ENCODE measurements at places on chromosomes 12 and 14.
A peak's percentile ranks its signal among the peaks of the same experiment; 100 is the strongest.

- no peak for DNase-seq
Observed at GRCh38 chr12:138898-139534, 72.4 kb downstream of the IQSEC3 start.

- DNase-seq: no peak
Observed at GRCh38 chr12:105347499-105347898, 17.0 kb downstream of the C12orf75 start.

- DNase-seq: no peak
Observed at GRCh38 chr14:60396718-60397343, 89.0 kb downstream of the C14orf39 start.

DNA sequence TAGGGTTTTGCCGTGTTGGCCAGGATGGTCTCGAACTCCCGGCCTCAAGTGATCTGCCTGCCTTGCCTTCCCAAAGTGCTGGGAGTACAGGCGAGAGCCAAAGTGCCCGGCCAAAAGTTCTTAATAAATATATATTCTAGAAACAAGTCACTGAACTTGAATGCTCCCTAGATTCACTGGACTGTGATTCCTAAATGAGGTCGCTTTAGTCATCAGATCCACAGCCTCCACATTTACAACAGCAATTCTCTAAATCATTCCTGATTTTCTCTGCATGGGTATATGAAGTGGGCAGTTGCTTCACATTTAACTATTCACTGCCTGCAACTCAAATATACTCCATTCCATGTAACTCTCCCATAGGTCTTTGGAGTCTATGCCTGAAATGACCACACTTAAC, 813.0 kb downstream of the GALC start:
- DNase-seq: no peak

GRCh38 chr14:71497645-71498086, 434.6 kb upstream of the RGS6 start:
- DNase-seq: no peak

DNA sequence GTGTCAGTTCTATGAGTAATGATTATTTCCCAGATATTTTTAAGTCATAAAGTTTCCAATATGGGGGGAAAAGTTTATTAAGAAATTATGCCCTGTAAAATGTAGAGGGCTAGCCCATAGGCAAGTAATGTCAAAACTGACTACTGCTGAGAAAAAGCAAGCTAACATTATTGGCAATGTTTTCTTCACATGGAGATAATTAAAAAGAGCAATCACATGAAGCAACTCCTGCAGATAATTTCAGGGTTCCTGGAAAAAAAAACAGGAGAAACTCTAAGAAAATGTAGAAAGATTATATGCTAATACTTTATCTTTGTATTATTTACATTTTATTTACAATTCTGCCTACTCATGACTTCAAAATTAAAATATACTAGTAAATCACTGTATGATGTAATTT, 39.8 kb downstream of the PPP1R12A start:
- no peak for DNase-seq

- no peak for DNase-seq
Observed at GRCh38 chr14:100708425-100709288, 18.0 kb upstream of the DLK1 start.

DNA sequence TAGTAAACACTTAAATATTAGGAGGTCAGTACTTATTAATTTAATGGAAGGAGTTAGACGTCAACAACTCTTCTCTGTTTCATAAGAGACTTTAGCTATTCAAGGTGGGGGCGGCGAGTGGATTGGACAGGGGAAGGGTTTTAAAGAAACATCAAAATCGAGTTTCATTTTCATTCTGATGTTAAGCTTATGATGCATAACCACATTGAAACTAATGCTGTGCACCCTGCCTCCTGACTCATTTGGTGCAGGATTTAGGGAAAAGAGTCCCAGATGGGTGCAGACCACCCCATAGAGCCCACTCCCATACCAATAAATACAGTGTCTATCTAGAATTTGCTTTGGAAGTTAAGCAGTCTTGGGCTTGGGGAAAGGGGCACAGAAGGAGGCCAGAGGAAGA, 7.4 kb downstream of the ZBTB39 start:
- no peak for DNase-seq

GRCh38 chr12:107027636-107028053, 40.7 kb upstream of the MTERF2 start:
- DNase-seq: no peak

- no peak for DNase-seq
Observed at GRCh38 chr12:67428431-67428830, 159.3 kb downstream of the CAND1 start.

- no peak for DNase-seq
Observed at GRCh38 chr14:96762650-96763049, 34.5 kb upstream of the VRK1 start.

GRCh38 chr12:114713466-114714215, 29.7 kb upstream of the TBX3 start:
- DNase-seq: no peak

DNA sequence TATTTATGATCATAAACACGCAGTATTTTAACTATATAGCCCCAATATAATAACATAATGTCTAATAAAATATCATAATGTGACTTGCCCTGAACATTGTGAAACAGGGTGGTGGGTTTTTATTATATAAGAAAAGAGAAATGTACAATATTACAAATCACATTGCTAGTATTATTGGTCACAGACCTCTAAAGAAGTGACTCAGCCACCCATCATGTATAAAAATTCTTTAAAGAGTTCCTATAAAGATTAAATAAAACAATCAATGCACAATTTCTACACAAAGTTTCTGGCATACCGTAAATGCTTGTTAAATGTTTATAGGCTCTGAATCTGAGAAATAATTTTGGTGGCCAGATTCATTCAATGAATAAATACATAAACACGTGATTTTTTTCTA, 28.9 kb downstream of the ABCC9 start:
- DNase-seq: no peak

- no peak for DNase-seq
Observed at GRCh38 chr12:104577581-104577981, 120.8 kb downstream of the CHST11 start.

DNA sequence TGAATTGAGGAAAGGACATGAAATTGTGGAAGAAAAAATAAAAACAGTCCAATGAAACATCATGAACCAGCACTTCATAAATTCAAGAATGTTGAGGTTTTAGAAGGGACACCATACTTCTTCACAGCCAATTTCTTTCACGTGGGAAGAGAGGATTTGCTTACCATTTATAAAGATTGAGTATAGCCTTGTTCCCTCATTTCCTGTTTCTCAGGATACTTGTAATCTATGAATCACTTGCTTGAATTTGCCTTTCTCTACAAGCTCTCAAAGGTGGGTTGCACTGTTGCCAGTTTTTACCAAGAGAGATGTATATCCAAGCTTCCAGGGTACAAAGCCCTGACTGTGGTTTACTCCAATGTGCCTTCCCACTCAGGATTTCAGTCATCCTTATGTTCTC, 116.1 kb downstream of the DUSP6 start:
- DNase-seq: no peak

DNA sequence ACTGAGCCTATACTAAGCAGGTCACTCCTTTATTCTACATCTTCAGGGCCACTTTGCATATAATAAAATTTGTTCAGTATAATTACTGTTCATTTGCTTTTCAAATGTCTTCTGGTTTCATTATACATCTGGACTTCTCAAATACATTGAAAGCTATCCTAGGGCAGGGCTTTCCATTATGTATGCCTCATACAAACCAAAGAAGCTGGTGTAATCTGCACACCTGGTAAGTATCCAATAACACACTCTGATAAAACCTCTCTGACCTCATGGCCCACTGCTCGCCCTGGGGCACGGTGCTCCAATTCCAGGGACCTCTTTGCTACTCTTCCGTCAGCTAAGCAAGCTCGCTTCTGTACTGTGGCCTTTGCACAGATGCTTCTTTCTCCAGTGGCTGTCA, 21.9 kb upstream of the ISM2 start:
- no peak for DNase-seq

DNA sequence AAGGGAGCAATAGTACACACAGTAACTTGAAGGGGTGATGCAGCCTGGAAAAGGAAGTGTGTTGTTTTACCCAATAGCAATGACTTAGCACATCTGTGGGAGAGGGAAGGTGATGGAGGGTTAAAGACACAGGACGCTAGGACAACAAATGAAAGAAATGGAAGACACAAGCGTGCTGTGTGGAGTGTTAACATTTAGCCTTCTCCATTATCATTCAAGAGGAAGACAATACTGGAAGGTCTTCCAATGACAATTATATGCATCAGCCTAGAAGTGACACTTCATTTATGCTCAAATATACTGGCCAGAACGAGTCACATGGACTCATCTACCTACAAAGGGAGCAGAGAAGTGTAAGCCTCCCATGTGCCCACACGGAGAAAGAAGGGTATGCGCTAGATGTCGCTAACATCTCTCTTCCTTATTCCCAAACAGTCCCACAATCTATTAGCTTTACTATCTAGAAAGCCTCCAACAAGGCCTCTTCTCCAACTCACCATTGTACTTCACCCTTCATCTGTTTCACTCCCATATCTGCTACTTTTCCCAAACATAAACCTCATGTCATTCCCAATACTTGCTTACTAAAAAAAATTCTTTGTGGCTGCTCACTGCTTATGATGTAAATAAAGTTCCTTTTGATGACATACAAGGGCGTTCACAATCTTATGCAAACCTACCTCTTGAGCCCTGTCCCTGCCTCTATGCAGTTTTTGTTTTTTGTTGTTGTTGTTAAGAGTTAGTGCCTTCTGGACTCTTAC, 20.3 kb downstream of the PPM1H start:
- DNase-seq: no peak

GRCh38 chr14:102591372-102591943, 991 bp upstream of the RCOR1 start:
- DNase-seq: peak; percentile 6

DNA sequence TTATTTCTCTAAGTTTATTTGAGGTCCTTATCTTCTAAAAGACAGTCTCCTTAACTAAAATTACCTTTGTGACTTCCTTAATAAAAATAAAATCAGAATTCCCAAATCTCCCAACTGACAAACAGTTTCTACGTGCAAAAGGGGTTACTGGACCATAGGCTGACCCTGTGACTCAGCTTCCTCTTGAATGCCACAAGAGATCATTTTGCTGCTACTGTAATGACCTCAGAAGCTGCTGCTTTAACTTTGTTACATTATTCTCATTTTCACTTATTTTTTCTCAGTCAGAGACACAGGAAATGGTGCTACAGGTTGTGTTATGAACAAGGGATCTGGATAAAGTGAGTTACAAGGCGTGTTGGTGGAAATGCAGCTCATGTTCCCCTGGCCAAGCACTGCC, 132.2 kb upstream of the TMTC2 start:
- no peak for DNase-seq

- no peak for DNase-seq
Observed at GRCh38 chr14:53316504-53316903, 163.4 kb upstream of the DDHD1 start.

GRCh38 chr14:24435192-24435810, 5.5 kb downstream of the KHNYN start:
- no peak for DNase-seq

DNA sequence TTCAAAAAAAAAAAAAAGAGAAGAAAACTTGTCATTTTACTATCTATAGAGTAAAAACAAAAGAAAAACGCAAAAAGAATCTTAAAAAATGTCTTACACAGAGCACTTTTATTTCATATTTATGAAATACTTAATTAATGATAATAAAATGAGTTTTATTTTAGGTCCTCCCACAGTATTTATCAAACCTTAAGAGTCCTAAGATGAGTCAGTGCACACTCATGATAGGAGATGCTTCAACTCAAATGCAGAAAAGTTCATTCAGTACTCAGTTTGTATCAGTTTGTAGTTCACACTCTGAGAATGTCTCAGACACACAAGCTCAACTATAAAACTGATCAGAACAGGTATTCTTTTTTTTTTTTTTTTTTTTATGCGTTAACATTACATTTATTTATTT, 41.7 kb downstream of the TRIM9 start:
- DNase-seq: no peak

DNA sequence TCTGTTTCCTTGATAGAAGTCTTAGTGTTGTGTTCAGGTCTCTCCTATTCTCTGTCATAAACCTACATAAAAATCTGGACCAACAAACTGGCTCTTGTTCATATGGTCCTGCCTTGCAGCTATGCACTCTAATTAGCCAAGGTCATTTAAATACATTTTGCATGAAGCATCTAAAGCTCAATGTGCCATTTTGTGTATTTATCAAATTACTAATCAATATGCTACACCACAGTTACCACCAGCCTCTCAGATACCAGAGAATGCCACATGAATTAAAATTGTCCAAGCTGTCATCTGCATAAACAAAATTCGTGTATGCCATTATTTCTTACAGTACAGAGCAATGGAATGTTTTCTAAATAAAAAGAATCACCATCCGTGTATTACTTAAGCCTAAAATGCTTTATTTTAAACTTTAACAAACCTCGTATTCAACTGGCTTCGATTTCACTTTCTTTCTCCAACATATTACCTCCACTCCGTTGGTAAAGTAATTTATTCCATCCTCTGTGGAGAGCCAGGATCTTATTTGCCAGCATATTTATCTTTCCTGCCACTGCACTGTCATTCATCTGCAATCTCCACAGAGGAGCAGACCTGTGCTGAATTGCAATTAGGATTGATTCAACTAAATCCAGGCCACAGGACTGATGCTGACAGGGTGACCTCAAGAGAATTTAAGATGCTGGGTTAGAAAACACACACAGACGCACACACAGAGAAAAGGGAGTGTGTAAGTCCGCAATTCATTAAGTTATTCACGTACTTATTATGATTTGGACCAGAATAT, 284.1 kb upstream of the FOXG1 start:
- no peak for DNase-seq

GRCh38 chr12:80590085-80590484, 117.3 kb upstream of the MYF6 start:
- DNase-seq: no peak

- DNase-seq: no peak
Observed at GRCh38 chr12:76685246-76685678, 78.7 kb upstream of the ZDHHC17 start.

GRCh38 chr12:98533723-98534251, 18.4 kb downstream of the TMPO start:
- DNase-seq: no peak

GRCh38 chr14:92704036-92704804, 44.2 kb downstream of the LGMN start:
- no peak for DNase-seq

GRCh38 chr12:47194501-47194900, 114.7 kb upstream of the AMIGO2 start:
- DNase-seq: no peak

- DNase-seq: no peak
Observed at GRCh38 chr12:56206452-56207166, 15.1 kb downstream of the RNF41 start.

DNA sequence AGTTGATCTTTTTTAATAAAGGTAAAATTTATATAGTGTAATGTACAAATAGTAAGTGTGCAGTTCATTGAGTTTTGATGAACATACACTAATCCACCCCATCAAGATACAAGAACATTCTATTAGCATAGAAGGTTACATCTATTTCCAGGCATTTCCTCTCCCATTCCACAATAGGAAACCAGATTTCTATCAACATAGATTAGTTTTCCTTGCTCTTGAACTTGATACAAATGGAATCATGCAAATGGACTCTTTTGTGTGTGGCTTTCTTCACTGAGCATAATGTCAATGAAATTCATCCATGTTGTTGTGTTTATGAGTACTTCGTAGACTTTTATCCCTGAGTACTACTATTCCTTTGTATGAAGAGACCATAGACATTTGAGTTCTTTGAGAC, 10.8 kb downstream of the STYX start:
- DNase-seq: no peak
